Neuronal stem cell (in vitro differentiated cells): ENCODE measurements at places on chromosomes 3 and 15.
A peak's percentile ranks its signal among the peaks of the same experiment; 100 is the strongest.

DNA sequence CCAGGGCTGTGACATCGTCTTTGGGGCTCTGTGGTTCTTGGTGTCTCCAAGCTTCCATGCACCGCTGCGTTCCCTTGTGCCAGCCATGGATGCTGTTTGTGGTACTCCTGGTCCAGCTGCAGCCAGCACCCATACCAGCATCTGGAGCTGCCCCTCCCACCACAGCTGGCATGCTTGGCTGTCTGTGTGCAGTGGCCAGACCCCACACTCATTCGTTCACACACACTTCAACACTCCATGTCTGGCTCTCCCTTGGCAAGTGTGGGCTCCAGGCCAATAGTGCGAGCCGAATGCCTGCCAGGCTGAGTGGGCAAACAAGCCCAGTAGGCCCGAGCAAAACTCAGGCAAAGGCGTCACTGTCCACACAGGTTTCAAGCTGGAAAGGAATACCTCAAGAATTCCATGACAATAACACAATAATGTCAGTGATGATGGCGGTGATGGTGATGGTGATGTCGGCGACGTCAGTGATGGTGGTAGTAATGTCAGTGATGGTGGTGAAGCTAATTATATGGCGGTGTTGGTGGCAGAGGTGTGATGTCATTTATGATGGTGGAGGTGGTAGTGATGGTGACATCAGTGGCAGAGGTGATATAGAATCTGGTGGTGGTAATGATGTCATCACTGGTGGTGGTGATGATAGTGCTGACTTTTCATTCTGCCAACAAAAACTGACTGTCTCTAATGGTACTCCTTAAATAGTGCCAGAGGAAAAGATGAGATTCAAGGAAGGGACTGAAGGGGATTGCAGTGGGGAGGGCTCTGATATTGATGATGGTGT is 19.3 kb downstream of the TBC1D21 start:
- DNase-seq, result no peak

DNA sequence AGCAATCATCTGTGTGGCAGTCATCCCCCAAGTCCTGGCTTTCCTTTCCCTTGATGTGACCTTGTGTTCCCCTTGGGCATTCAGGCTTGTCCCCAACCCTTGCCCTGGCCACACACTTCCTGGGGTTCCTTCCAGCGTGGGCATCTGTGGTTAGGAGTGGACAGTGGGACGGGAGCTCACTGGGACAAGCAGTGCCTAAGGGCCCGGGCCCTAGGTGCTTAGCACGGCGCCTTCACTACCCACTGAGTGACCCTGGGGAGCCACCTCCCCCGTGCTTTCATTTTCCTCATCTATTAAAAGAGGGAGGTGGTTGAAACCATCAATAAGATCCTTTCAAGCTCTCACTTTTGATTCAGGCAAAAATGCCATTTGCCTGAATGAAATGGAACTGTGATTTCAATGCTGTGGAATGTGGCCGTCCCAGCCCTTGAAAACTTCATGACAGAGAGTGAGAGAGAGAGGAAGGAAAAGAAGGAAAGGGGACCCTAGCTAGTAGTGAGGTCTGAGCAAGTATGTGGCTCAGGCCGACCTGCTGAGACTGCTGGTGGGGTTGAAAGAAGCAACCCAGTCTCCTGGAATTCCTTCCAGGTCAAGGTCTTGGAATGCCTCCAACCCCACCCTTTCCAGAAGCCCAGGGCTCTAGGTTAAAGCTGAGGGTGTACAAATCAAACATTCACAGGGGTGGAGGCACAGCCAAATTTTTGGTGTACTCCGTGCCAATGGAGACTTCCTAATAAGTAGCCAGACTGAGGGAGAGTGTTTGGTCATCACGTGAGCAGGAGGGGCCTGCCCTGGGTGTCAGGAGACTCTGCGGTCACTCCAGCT is 302.9 kb downstream of the TLE3 start:
- DNase-seq, result no peak

GRCh38 chr15:66713843-66714508 is 11.9 kb downstream of the SMAD6 start:
- no peak for DNase-seq

DNA sequence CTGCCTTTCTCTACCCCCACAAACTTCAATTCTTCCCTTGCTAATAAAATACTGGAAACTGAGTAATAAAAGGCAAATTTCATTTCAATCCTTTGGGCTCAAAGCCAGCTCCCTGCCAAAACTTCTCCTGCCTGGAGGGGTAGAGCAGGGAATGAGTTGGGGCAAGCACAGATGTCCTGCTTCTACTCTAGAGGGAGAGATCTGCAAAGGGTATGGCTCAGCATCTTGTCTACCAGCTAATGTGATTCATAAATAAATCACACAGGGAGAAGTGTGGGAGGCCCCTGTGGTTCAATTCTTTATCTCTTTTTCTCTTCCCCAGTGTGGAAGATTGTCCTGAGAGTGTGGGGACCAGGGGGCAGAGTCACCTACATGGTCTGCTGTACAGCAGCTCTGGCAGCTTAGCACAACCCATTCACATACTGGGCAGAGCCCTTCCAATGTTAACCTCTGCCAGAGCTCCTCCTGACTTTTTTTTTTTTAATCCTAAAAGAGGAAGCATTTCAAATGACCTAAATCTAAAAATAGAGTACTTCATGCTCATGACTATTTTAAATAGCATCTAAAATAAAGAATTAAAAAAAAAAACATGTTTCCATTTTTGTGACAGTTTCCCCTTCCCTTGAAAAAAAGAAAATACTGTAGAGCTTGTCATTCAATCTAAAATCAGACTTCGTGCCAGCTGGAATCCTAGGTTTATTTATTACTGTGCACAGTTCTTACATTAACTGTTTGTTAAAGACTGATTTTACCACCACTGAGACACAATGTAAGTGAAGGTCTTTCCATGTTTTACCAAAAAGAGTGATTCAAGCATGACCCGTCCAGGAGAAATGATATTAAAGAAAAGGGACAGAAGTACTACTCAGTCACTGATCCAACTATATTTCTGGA is 1083.7 kb upstream of the CFAP20DC start:
- no peak for DNase-seq

- DNase-seq, result no peak
These were observed 9.2 kb upstream of the SSR3 start for GRCh38 chr3:156563900-156564682.

GRCh38 chr3:127964053-127964452 is 49.0 kb downstream of the KBTBD12 start:
- DNase-seq, result no peak

DNA sequence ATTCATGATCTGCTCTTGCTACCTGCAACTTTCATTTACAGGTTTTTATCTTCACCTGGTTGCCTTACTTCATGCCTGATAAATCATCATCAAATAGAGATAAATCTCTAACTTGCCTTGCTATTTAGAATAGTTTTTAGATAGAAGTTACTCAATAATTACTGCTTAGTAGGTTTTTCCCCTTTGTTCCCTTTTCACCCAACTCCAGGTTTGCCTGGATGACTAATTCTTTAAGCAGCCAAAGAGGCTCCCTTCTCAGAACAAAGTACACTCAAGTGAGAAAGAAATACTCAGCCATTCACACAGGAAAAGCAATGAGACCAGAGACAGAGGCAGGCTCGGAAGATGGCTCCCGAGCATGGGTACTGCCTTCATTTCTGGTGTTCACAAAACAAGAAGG is 268.1 kb upstream of the CRBN start:
- DNase-seq, result no peak

DNA sequence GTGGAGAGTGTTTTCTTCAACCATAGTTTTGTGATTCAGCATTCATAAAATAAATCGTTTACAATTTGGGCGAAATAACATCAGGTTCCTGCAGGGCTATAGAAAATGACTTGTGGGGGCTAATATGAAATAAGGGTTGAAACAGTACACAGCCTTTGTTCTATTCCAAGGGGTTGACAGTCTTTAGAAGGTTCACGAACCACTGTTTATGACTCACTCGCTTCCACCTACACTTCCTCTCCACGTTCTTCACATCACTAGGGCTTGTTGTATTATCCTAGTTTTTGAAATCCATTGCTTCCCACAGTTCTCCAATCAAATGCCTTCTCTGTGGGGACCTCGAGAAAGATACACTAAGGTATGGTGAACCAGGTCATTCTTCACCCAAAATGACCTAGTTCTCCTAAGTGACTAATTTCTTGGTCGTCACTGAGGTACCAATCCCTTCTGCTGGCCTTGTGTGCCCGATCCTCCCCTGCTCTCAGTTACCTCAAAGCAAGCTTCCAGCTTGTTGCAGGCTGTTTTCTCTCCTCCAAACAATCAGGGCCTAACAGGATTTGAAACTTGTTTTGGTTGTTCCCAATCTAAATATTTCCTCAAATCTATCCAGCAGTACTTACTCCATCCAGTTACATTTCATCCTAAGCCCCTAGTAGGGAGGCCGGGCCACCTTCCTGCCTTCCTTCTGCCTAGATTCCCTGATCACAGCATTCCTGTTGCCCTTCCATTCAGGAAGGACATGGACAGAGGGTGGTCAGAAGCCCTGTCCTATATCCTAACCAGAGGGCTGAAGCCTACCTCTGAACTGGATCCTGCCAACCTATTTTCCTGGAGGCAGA is 23.1 kb upstream of the TBL1XR1 start:
- no peak for DNase-seq

- DNase-seq, result peak; percentile 84
These were observed 6.3 kb downstream of the RPP25 start for GRCh38 chr15:74950078-74950908.

DNA sequence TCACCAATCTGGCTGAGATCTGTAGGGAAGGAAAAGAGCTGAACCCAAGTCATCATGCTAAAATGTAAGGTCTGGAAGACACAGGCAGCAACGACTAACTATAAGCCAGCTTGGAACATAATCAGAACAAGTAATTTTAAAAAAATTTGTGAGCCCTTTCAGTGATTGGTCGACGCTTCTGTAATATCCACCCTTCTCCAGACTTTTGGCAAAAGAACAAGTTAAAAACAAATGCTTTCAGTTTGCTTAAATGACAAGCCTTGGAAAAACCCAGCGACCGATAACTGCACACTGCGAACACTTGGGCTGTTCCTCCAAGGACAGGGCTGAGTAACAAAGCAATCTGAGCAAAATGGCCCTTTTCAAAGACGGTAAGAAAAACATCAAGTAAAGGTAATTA is 49.6 kb downstream of the PCSK6 start:
- DNase-seq, result no peak

DNA sequence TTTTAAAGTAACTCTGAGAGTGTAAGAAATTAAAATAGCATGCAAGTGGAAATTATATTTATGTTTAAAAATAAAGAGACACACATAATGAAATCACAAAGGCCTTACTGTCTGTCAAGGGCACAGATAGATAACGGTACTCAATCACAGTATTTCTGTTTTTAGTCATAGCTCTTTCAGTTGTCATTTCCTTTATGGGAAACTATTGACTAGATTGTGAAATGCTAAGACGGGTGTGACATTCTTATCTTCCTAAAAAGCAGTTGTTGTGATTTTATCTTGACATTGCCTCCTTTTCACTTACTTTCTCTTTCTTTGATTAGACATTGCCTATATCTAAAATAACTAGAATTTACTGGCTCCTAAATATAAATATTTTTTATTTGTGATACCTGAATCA is 100.1 kb upstream of the PLSCR5 start:
- DNase-seq, result no peak

GRCh38 chr3:8983591-8983990 is 20.3 kb upstream of the RAD18 start:
- no peak for DNase-seq

DNA sequence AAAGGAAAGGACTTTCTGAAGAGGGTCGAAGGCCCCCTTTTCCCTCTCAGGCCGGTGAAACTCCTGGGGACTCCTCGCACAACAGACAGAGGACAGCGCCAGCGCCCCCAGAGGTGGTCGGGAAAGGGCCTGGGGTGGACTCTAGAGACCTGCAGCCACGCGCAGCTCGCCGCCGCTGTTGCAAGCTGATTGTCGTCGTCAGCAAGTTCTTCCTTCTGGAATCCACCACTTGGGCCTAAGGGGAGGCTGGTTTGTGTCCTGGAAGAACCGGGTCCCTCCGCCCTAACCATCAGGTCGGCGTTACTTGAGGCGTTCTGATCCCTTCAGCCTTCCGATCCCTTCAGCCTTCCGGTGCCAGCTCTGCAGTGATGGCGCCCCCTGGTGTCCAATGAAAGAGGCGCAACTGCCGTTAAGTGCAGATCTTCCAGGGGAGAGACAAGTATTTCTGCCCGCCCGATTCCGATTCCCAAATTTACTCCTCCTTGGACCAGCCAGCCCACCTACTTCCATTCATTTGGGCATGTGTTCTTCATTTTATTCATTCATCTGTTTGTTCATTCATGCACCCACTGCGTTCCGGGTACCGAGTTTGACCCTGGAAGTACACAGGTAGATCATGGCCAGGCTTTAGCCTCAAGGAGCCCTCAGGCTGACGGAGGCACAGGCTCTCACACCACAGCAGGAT is 77.2 kb upstream of the SLC6A11 start:
- peak; percentile 81 for DNase-seq

GRCh38 chr3:159938714-159939113 is 49.9 kb upstream of the IL12A start:
- no peak for DNase-seq
